ENCODE measurements at places on chromosomes 12 and 14.
A peak's percentile ranks its signal among the peaks of the same experiment; 100 is the strongest.

GRCh38 chr12:88062474-88062873 is 33.3 kb upstream of the C12orf50 start:
- no peak for DNase-seq

DNA sequence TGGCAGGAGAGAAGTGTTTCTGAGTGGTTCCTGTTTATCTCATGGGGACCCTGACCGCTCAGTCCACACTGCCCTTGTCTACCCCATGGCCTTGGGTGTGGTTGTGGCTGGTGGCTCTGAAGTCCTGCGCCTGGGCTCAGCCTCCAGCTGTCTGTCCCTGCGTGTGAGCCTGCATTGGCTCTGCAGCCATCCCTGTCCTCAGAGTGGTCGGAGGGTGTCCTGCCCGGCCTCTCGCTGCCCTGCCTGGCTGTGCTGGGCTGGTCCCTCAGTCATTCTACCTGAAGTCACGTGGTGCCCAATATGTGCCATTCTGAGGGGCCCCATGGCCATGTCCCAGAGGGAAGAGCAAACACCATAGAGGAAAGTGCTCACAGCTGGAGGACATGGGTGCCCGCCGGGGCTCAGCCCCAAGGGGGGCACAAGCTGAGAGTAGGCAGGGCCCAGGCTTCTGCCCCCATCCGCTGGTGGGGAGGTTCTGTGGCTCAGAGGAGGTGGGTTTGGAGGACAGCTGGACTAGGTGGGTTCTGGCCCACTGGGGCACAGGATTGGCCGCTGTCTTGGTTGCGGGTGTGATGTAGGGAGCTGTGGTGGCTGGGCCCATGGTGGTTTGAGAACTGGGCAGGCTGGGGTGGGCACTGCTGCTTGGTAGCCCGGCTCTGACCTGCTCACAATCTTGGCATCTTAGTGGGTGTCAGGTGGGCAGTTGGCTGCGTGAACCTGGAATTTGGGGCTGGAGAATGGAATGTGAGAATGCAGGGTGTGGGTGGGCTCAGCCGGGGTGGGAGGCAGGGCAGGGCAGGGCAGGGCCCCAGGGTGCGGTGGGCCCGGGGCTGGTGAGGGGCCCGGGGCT is 11.6 kb downstream of the TEDC1 start:
- DNase-seq, result no peak

DNA sequence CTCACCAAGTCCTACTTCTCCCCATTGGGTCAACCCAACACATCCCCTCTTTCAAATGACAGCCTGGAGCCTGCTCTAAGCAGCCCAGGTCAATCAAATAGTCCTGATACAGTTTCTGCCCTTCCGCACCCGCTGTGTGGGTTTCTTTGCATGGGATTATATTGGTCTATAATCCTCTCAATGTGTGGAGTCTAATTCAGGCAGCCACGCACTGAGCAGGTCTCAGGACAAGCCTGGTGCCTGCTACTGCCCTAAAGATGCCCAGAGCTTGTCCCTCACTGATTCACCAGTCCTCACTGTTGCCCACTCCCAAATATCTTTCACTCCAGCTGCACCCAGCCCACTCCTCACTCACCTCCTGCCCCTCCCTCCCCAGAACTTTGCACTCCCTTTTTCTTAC is 16.4 kb downstream of the ACTN1 start:
- no peak for DNase-seq

DNA sequence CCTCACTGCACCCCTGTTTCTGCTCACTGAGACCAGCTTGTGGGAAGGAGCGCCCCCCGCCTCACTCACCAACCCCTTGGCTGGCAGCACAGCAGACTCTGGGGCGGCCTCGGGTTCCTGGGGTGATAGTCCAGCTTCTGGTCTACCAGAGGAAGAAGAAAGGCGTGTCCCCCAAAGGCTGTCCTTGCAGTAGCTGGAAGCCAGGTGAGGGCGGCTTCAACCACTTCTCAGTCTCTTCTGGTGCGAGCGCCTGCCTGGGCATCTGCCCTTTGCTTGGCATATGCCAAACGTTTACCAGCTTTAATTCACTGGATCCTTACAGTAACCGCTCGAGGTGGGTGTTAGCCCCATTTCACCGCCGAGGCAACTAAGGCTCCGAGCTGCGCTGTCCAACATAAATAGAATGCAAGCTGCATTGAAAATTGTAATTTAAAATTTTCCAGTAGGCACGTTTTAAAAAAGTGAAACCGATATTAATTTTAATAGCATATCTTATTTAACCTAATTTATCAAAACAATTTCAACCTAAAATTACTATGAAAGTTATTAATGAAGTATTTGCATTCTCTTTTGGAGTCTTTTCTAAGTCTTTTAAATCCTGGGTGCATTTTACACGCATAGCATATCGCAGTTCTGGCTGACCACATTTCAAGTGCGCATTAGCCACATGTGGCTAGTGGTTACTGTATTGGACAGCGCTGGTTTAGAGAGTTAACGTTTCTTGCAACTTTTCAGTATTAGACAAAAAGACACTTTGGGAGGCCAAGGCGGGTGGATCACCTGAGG is 872 bp downstream of the FAM177A1 start:
- DNase-seq, result no peak

DNA sequence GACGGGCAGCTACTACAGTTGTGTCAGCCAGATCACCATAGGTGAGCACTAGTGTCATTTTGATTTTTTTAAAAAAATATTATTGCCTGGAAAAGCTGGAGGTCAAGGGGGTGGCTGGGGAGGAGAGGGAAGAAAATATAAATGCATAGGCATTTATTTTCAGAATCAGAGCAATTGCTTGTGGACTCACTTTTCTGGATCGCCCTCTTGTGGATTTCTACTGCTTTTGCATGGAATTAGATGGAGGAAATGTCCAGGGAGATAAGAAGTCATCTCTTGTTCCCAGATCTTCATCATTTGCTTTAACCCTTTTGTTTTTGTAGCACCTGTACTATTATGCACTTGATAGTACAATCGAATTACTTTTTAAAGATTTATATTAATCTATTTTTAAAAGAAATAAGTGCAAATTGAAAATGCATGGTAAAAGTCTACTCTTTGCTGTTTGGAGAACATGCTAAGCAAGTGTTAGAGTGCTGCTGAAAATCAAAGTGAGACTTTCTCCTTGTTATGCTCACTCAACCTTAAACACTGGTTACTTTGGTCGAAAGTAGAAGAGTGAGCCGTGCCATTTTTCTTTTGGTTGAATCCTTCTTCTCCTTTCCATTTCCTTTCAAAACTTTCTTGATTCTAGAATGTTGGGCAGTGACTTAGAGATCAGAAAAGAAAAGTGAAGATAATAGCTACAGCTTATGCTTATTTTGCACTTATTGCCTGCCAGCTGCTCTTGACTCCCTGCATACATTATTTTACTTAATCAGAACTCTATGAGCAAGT is 60.6 kb upstream of the ANO4 start:
- no peak for DNase-seq

GRCh38 chr14:69312608-69313007 is 52.6 kb downstream of the GALNT16 start:
- no peak for DNase-seq

- DNase-seq, result no peak
Observed at GRCh38 chr12:57613427-57614109, 2.3 kb downstream of the ARHGEF25 start.

GRCh38 chr12:6376079-6376869 is 911 bp upstream of the SCNN1A start:
- DNase-seq, result no peak

DNA sequence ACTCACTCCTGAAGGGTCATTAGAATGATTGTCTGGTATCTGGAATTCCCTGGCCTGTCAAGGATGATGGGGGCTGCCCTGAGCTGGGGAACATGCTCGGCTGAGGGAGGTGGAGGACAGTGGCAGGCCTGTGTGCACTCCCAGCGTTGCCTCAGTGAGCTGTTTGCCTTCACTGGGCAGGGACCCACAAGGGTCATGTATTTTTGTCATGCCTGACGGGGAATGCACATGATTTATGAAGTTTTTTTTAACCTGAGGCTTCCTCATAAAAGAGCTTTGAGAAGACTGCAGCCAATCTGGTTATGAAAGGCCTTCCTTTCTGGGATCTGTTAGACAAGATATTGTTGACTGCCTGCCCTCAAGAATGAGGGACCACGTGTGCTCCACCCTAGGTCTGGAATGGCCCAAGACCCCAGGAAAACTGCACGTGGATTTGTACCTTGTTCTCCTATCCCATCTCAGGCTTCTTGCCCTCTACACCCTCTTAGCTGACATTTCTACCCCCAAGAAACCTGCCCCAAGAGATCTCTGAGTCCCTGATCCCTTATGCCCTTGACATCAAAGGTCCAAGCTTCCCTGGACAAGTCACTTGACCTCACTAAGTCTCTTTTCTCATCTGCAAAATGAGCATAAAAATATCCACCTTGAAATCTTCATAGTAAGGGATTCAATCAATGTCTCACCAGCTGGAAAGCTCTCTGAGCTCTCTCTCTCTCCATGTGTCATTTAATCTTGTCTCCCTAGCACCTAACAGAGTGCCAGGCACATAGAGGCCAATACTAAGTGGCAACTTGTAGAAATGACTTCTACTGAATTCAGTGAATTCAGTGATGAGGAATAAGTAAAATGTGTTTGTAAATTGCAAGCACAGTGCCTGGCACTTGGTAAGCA is 24.5 kb upstream of the COL2A1 start:
- DNase-seq, result no peak

DNA sequence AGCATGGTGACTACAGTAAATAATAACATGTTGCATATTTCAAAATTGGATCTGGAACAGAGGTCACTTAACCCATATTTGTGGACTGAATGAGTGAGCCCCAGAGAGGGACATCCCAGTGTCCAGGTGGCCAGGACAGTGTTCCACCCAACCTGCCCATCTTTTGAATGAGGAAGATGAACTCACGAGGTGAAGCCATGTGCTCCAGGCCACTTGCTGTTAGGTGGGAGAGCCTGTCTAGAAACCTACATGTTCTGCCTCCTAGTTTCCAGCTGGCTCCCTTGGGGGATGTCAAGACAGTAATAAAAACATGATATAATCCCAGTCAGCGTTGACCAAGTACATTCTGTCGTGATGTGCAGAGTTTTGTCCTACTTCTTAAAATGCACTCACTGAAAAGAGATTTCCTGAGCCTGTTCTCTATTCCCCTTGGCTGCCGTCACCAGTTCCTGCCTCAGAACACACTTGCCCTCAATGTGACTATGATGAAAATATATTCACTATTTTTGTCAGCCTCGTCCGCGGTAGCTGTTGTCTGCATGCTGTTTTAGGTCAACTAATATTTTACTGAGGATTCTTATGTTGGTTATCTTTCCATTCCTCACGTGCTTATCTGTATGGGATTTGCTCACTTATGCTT is 25.7 kb downstream of the TSPAN9 start:
- DNase-seq, result no peak

- DNase-seq, result no peak
Observed at GRCh38 chr14:33851366-33851765, 99.5 kb downstream of the EGLN3 start.

- DNase-seq, result no peak
Observed at GRCh38 chr12:51848326-51848727, at the start of gene FIGNL2. Gene FIGNL2 (minus strand): TSS chr12:51848718. CDS start chr12:51822413, 26,305 bp downstream.

GRCh38 chr12:109653890-109654289 is 59.7 kb upstream of the FAM222A start:
- no peak for DNase-seq

GRCh38 chr12:67991158-67991557 is 1.9 kb downstream of the IFNG-AS1 start:
- peak; percentile 15 for DNase-seq

GRCh38 chr14:88479574-88479987 is 75.2 kb downstream of the PTPN21 start:
- DNase-seq, result no peak

DNA sequence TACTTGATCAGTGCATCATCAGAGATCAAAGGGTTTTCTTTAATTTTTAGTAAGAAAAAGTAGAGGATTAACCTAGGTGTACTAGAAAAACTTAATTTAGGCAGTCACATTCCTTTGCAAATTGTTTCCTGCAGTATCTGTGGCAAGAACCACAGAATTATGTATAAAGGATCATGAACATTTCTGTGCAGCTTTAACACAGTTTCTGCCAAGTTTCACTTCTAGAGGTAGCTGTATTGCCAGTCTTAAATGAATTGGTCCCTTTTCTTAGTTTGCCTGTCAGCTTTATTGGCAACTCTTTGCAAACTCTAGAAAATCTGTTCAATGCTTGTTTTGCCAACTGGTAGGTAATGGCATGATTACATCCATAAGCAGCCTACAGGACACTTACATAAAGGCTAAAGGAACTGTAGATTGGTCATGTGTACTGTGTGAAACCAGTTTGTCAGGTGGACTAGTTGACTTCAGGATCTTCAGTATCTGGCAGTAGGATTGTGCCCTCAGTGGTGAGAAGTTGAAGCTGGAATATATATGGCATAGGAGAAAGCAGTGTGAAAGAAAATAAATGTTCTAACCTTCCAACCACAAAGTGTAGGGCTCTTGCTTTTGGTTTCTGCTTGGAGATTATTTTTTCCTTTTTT is 75.9 kb downstream of the TTLL5 start:
- DNase-seq, result no peak

DNA sequence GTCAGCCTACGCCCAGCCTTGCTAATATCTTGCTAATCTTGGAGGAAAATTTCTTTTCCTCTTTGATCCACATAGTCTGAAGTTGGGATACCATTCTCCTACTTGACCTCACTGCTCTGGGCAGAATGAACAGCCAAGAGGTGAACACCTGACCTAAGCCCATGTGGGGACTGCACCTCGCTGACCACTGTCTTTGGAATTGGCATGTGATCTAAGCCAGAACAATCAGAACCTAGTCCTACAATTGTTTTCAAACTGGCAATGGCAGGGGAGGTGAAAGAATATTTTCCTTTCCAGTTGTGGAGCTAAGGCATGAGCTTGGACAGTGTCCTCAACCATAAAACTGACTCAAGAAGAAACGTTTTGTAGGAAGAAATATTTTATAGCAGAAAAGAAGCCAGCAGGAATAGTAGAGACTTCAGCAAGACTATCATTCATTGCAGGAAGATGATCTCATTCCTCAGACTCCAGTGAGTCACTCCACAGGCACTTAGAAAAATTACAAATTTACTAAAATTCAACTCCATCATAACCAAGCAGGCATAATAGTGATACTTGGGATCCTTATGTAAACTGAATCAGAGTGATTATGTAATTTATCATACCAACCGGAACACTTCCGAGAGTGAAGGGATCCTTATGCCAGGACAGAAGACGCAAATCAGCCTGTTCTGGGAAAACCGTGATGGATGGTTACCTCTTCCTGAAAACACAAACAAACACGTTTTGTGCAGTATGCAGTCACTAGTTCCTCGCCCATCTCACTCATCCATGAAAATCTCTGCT is 14.7 kb downstream of the PTPRO start:
- DNase-seq, result no peak

- no peak for DNase-seq
Observed at GRCh38 chr14:50768680-50769079, 62.3 kb downstream of the NIN start.

DNA sequence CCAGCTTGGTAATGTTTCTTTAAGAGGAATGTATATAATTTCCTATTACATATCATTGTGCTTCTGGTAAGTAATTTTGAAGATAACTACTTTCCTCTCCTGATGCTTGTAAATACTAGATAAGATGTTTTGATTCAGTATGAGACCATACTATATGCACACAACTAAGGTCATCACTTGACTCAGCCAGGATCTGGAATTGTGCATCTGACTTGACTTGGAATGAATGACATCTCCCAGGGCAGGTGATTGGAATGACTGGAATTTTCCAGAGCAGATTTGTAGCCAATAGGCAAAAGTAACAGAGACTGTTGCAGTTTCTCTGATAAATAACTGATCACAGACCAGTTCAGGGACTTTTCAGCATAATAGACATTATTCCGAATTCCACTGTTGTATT is 11.1 kb downstream of the BEST3 start:
- DNase-seq, result no peak
